EL (cell line): ENCODE measurements at places on chromosomes 6 and 20.

DNA sequence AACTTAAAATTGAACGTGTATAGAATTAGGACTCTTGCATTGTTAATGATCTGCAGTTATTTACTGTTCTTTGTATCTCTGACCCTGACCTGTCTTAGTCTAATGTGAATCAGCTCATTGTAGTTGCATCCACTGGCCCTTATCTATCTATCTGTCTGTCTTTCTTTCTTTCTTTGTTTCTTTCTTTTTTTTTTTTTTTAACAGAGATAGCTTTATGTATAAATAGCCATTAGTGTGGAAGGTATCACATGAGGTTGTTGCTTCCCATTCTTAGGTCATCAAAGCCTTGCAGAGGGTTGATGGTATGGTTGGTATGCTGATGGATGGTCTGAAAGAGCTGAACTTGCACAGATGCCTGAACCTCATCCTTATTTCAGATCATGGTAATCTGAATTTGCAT lies 59.9 kb downstream of the ENPP1 start:
- peak; percentile 42 for DNase-seq

- DNase-seq, result peak; percentile 17
These were observed 178.8 kb upstream of the SNX9 start for GRCh38 chr6:157644043-157644810.

GRCh38 chr6:43222418-43223059 lies 6.7 kb downstream of the DNPH1 start:
- DNase-seq, result no peak

GRCh38 chr6:1494671-1495070 lies 105.3 kb downstream of the FOXF2 start:
- DNase-seq, result no peak

DNA sequence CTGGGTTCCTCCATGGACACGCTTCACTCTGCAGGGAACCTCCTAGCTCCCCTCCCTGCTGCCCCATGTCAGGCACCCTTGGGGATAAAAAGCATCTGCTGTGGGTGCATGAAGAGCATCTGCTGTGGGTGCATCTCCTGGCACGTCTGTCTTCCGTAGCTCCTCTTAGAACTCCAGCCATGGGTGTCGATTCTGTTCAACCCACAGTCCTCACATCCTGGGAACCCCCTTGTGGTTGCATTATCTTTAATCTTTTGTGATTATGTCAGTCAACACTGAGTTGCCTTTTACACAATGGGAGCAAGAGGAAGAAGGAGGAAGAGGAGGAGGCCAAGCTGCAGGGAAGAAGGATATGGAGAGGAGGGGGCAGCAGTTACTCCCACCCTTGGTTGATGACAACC lies 24.1 kb upstream of the CCR6 start:
- DNase-seq, result no peak
